ENCODE measurements at places on chromosomes 1 and 21.

- no peak for DNase-seq
These were observed 807.1 kb upstream of the PRMT6 start for GRCh38 chr1:106249365-106249764.

DNA sequence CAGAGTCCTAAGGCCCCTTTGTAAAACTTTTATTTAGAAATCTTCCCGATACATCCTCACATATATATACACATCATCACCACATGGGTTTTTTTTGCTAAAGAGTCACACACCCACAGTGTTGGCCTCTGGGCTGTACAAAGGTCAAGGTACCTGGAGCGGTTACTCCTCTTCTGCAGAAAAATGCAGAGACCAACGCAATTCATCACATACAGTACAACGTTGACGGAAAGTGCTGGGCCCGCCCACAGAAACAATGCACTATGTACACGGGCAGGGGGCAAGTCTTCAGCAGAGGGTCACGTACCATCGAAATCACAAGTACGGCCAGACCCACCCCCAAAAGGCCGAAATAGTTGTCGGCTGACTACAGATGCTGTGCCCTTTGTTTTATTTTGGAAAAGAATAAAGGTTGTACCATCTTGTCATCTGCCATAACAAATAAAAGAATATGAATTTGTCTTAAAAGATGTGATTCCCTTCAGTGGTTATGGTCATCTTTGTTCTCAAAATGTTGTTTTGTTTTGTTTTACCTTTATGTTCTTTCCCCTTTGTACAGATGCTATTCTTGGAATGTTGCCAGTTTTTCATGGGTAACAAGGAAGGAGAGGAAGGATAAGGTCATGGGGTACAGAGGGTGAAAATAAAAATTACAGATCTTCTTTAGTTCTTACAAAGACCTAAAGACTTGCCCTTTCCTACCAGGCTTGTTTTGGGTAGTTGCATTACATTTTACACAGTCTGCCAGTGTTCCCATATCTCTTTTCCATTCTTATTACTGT, 15.6 kb downstream of the TAL1 start:
- DNase-seq = no peak

GRCh38 chr1:217078078-217078690, 355.0 kb upstream of the ESRRG start:
- no peak for DNase-seq

DNA sequence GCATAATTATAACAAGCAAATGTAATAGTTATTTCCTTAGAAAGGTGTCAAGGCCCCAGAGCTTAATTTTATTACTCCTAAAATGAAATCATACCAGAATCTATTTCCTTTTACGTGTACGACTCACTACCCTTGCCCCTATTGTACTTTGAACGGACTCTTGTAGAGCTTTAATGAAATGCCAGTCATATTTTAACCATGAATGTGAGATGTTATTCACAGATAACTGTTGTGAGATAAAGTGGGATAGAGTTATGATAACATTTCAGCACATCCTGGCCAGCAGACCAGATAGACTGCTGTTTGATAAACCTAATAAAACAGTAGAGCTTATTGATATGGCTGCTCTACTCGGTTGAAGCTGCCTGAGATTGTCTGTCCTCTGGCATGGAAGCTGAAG, 500.8 kb upstream of the PBX1 start:
- DNase-seq = no peak

- no peak for DNase-seq
These were observed 137.8 kb downstream of the RWDD3 start for GRCh38 chr1:95371666-95372282.

- peak; percentile 37 for DNase-seq
These were observed 243.0 kb downstream of the SLC45A1 start for GRCh38 chr1:8560611-8561544.

GRCh38 chr1:160163615-160164014, 12.2 kb downstream of the ATP1A4 start:
- no peak for DNase-seq

- DNase-seq = no peak
These were observed 13.1 kb downstream of the UBIAD1 start for GRCh38 chr1:11285883-11286734.

GRCh38 chr1:37288900-37289299, 185.5 kb upstream of the ZC3H12A start:
- DNase-seq = no peak

GRCh38 chr21:33367309-33367973, 35.8 kb upstream of the IFNGR2 start:
- no peak for DNase-seq

DNA sequence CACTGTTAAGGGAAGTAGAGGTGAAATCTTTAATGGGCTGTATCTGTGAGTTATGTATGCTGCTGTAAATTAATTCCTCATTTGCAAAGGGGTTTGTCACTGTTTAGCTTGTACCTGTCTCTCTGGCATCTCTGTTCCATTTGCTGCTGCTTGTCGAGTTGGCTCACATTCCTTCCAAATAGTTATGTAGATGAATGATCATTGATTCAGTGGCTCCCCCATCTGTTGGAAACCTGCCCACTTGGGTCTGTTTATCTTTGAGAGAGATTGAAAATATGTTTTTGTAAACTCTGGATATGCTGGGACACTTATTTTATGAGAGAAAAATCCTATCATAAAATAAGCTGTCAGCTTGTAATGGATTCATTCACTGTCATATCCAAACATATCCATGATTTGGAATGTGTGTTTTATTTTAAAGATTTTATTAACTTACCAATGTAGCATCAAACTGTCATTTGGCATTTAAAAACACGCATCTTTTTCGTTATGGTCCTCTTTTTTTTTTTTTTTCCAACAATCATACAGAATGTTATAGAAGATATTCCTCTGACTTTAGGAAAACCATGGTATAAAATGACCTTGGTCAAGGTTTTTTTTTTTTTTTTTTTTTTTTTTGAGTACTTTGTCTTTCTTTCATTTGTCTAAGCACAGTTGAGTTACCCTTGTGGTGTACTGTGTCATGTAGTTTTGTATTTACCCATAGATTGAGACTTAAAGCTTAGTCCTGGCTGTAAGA, 3.5 kb downstream of the RYR2 start:
- DNase-seq = no peak

- DNase-seq = no peak
These were observed 129.8 kb upstream of the DAB1 start for GRCh38 chr1:57553666-57554065.

DNA sequence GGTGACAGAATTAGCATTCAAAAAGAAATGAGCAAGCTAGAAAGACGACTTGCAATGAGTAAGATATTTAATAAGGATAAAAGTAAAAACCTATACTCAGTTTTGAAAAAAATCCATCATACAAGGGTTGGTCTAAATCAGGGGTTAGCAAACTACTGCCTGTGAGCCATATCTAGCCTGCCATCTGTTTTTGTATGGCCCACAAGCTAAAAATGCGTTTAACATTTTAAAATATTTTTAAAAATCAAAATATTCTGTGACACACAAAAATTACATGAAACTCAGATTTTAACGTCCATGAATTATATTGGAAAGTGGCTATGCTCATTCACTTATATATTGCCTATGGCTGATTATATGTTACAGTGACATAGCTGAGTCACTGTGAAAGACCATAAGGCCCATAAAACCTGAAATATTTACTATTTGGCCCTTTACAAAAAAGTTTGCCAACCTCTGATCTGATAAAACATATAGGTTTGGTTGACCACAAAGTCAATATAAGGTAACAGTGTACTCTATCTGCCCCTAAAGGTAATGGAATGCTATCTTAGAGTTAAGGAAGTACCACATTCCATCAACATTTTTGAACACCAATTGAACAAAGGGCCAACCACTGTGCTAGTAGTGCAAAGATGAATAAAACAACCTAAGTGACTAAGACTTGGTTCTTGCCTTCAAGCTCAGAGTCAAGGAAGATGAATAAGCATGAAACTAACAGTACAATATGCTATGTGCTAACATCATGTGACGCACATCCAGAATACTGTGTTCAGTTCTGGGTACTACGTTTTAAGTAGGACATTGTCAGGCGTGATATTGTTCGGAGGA, 3.2 kb downstream of the IFT25 start:
- no peak for DNase-seq

GRCh38 chr1:96306809-96307560, 414.6 kb upstream of the PTBP2 start:
- DNase-seq = no peak

Measured in stimulated activated CD4-positive, alpha-beta T cell treated with anti-CD3 and anti-CD28 coated beads, Interleukin-4, amount 100 ng/mL, for 24 hours (primary cell).